ENCODE measurements at places on chromosomes 12 and 14.

DNA sequence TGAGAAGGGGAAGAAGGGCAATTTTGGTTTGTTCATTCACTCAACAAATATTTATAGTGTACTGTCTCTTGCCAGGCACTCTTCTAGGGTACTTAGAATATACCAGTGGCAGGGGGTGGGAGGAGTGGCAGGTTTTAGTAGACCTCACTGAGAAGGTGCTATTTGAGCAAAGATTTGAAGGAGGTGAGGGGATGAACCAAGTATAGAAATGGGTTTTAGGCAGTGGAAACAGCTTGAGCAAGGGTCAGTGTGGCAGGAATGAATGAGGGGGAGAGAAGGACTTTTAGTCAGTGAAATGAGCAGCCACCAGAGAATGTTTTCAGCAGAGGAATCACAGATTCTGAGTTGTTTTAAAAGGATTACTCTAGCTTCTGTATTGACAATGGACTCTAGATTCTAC lies 2.3 kb downstream of the PRIM1 start:
- DNase-seq = no peak

DNA sequence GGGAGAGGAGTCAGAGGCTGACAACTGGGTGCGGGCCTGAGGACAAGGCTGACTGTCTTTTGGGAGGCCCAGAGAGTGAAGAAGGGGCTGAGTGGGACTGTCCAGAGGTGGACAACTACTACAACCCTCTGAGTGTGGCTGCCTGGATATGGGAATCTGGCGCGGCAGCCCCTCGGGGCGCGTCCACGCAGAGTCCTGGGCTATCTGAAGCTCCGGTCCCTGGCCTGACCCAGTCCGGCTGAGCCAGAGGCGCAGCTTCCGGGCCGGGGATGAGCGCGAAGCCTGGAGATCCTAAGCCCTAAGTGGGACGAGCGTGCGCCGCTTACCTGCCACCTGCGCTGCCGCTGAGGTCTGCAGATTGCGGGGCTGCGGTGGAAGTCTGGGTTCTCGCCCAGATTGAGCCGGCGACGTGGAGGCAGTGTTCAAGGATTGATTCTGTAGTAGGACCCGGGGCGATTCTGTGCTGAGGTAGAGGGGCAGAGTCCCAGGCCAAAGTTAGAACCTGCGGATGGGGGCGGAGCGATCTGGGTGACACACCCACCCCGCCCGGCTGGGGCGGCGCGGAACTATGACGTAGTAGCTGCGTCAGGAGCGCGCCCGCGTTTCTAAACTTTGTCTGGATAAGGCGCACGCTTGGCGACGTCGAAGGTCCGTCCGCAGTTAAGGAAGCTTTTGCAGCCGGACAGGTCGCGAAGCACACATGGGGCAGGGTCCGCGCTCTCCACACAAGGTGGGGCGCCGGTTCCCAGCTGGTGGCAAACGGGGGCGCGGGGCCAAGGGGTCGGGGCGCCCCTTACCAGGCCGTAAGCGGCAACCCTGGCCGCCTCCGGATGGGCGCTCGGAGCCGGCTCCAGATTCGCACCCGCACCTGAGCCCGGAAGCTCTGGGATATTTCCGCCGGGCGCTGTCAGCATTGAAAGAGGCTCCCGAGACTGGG lies at the start of the genes DHRS1 and NOP9:
DHRS1 (minus strand) TSS at position 526 of the 937 bp plus-strand sequence. CDS start 674 bp downstream, outside the sequence.
NOP9 (plus strand) TSS at position 596 of the 937 bp plus-strand sequence; CDS start at position 701, 105 bp downstream.
- peak; percentile 94 for DNase-seq

- DNase-seq = no peak
Observed at GRCh38 chr12:104508752-104509446, 52.2 kb downstream of the CHST11 start.

- no peak for DNase-seq
Observed at GRCh38 chr12:51953089-51953488, 1.6 kb downstream of the ACVR1B start.

GRCh38 chr12:27504507-27504906 lies 19.5 kb upstream of the PPFIBP1 start:
- DNase-seq = no peak

- no peak for DNase-seq
Observed at GRCh38 chr12:54612225-54612750, 22.4 kb downstream of the LACRT start.

DNA sequence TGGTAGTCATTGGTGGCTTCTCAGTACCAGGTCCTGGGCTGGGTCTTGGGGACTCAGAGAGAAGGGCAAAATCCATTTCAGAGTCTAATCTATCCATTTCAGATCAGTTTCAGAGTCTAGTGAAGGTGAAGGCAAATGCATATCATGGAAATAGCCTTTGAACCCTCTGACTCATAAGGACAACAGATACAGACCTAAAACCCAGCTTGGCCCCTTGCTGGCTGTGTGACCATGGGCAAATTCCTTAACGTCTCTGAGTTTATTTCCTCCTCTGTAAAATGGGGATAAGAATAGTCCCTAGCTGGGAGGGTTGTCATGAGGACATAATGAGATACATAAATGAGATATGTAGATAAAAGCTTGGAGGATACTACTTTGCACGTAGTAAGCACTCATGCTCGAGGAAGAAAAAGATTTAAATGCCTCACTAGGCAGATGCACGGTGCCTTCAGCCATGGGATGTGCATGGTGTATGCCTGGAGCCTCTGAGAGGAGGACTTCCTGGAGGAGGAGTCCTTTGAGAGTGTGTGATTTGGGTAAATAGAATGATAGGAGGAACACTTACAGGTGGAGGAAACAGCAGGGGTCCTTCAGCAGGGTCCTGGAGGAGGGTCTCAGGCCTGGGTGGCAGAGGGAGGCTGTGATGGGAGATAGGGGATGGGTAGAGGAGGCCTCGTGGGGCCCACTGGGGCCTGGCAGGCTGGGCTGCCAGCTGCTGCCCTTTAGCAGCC lies 8.0 kb downstream of the DTX1 start:
- DNase-seq = no peak

DNA sequence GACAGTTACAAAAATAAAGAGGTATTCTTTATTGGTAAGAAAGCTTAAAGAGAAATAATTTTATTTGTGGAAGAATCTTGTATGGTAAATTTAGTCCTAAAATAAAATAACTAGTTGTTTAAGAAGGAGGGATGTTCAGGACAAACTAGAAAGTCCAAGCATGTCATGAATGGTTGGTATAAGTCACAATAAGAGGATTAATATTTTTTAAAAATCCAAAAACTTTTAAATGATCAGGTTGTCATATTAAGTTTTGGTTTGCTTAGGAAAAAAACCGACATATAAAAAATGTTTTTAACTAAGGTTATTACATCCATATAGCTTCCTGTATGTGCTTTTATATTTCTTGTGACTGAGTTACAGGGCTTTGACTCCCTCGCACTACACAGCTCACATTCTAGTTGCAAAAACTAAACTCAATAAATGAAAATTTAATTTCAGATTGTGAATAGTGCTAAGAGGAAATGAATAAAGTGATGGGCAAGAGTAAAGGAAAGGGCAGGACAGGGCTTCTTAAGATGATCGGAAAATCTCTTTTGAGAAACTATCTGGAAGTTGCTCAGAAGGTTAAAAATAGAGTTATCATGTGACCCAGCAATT lies 80.7 kb upstream of the METAP2 start:
- DNase-seq = no peak

- no peak for DNase-seq
Observed at GRCh38 chr14:82999802-83000201, 1466.1 kb upstream of the SEL1L start.

- no peak for DNase-seq
Observed at GRCh38 chr12:96858162-96858561, 48.9 kb upstream of the NEDD1 start.

DNA sequence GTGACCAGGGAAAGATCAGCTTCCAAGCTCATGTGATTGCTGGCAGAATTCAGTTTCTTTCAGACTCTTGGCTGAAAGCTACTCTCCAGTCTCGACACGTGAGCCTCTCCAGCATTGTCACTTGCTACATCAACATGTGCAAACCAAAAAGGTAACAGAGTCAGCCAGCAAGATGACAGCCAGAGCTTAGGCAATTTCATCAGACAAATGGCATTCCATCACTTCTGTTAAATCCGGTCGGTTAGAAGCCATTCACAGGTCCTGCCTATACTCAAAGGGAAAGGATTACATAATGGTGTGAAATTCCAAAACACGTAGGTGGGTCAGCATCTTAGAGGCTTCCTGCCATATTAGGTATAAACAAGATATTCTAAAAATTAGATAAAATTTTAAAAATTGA lies 700.9 kb downstream of the AACS start:
- no peak for DNase-seq

DNA sequence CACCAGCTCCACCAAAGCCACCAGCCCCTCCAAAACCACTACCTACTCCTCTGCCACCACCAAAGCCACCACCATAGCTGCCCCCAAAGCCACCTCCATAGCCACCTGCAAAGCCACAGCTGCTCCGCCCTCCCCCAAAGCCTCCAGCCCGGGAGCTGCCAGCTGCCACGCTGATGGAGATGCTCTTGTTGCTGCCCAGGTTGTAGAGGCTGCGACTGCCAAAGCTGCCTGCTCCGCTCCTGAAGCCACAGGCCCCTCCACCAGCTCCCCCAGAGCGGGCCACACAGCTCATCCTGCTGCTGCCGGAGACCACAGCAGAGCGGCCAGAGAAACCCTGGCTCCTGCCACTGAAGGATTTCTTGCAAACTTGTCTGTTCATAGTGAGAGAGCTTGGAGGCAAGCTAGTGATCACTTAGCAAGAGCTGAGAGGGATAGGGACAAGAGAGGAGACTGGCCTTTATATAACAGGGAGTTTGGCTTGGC lies at the start of gene KRT76:
KRT76 (minus strand) TSS at position 433 of the 483 bp plus-strand sequence; CDS start at position 379, 54 bp downstream.
- no peak for DNase-seq

DNA sequence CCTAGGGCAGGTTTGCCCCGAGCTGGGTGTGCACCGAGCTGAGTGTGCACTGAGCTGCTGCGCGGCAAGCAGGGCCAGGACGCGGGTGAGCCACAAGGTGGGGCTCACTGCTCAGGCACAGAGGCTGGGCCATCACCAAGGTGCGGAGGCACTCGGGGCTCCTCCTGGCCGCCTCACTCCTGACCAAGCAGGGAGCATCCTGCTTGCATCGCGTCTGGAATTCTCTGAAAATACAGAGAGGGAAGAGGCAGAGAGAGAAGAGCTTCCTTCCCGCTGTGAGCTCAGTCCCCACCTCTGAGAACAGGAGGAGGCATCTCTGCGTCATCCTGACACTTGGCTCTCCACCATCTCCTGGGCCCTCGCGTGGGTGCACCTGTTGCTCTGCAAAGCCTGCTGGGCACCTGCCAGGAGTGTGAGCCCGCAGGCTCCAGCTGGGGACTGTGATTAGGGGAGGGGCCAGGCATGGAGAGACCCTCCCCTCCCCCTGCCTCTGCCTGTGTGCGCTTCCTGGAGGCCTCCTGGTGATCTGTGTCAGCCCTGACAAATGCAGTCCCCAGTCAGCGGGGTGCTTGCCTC lies 116.3 kb downstream of the GLT1D1 start:
- peak; percentile 95 for DNase-seq

DNA sequence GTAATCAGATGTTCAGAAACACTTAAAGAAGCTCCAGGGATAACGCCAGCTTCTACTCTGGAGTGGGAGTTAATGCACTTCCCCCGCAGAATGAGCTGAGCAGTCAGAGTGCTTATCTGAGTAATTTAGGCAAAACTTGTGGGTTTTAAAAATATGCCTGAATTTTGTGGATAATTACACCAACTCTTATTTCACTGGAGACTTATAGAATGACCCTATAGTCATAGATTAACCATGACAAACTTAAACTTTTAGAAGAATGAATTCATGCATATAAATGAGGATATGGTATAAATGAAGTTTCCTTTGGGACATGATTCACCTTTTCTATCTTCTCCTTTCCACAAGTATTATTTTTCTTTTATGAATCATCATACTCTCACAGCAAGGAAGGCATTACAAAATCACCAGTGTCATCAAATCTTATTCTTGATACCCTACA lies 241.1 kb upstream of the FBXO33 start:
- no peak for DNase-seq

DNA sequence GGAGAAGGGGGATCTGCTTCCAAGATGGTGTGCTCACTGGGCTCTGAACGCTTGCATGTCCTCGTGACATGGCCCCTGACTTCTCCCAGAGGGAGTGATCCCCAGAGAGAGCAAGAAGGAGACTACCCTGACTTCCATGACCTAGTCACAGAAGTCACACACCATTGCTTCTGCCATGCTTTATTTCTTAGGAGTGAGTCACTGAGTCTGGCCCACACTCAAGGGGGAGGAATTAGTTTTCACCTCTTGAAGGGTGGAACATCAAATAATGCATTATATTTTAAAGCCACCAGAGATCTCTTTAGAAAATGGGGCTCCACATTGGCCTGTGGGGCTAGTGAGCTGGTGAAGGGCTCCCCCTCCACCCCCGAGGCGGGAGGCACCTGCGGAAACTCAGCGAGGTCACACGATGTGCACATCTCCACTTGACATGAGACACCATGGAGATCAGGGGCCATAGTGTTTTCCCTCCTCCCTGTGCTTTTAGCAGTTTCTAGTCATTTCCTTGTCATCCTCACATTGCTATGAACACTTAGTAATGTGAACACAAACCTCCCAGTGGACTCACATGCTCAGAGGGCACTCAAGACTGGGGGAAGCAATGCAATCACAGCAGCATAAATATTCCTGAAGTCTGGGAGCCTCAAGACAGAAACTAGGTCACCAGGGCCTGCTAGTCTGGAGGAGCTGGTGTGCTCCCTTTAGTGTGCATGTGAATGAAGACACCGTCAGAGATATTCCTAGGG lies 87.4 kb upstream of the FZD10 start:
- no peak for DNase-seq

GRCh38 chr12:103877934-103878510 lies 37.0 kb upstream of the NT5DC3 start:
- peak; percentile 67 for DNase-seq

DNA sequence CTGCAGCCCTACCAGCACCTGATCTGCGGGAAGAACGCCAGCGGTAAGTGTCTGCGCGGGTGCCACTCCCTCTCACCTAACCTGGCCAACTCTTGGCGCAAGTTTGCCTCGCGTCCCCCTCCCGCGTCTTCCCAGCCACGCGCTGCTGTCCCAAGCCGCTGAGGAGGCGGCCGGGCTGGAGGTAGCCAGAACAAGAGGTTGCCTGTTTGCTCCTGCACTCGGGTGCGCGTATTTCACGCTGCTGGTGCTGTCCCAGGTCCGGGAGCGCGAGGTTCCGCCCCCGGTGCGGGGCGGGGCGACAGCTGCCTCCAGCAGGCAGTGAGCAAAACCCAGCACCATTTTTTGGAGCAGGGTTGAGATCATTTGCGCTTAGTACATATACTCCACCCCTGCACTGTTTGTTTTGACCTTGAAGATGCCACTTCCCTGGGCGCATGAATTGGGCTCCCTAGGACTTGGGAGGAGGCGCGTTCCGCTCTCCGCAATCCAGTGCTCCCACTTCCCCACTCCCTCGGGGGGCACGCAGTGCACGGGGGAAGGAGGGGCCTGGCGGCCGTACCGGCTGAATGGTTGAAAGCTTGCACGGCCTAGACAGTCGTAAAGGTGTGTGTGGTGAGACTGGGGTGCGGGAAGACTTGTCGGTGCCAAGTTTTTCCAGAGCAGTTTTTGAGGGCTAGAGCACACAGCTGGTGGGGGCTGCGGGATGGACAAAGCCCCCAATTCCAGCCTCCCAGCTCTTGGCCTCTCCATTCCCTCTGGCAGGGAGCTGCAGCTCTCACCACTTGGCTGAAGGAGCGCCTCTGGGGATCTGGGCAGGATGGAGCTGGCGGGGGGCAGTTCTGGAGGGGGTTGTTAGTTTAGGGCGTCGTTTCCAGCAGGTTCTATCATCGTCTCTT lies 226.9 kb upstream of the CRY1 start:
- DNase-seq = no peak

All from NCI-H2107 (cell line).